CD4-positive, alpha-beta T cell treated with Interleukin-6 at 100 ng/mL for 8 hours (primary cell): ENCODE measurements at places on chromosomes 11 and 22.

- DNase-seq: peak; percentile 86
These were observed 12.9 kb upstream of the SYTL2 start for GRCh38 chr11:85823816-85824215.

GRCh38 chr22:37996515-37997246 lies 12.3 kb upstream of the SOX10 start:
- DNase-seq: no peak

- no peak for DNase-seq
These were observed 27.1 kb upstream of the TOP3B start for GRCh38 chr22:22009661-22010060.

- DNase-seq: no peak
These were observed 21.7 kb upstream of the PICK1 start for GRCh38 chr22:38035530-38035885.

DNA sequence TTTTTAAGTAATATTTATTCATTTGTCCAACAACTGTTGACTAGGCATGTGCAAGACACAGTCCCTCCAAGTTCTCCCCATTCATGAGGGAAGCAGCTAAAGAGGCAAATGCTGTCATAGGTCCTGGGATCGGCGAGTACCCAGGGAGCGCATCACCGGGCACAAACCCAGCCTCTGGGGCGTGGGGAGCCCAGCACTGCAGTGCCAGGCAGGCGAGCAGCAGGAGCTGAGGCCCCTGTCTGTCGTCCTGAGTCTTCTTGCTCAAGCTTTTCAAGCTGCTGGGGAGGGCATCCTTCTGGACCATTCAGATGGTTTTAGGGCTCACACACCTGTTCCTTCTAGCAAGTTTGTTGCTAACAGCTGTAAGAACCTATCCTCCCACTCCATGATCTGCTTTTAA lies 62.1 kb downstream of the PPFIA1 start:
- DNase-seq: no peak

GRCh38 chr22:29658176-29658575 lies 54.7 kb downstream of the NF2 start:
- DNase-seq: no peak

DNA sequence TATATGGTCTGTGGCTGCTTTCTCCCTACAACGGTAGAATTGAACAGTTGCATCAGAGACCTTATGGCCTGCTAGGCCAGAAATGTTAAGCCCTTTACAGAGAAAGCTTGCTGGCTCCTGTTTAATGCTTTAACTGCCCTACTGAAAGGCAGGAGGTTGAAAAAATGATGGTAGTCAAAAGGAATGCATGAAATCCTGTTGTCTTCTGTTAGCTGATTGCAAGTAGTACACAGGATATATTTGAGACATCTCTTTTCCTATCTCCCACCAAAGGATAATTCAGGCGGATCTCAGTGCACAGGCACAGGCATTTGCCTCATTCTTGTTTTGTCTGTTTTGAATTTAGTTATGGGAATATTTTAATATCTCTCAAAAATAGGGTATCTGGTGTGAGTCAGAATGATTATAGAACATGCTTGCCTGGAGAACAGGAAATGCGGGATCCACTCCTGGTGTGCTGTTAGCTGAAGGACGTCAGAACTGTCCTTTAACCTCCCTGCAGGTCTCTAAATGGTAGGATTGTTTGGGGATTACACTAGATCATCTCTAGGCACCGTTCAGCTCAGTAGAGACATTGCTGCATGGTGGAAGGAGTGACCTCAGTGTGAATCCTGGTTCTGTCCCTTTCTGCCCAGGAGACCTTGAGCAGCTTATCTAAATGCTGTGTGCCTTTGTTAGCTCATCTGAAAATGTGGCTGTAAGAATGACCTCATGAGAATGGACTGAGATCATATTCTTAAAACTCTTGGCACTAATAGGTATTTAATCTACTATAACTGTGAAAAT lies 49.5 kb downstream of the PACS1 start:
- DNase-seq: no peak

GRCh38 chr22:32348031-32348611 lies 9.5 kb upstream of the RFPL3 start:
- no peak for DNase-seq

- DNase-seq: no peak
These were observed 13.6 kb downstream of the P2RY6 start for GRCh38 chr11:73285721-73286120.

GRCh38 chr11:115298300-115299012 lies 205.8 kb downstream of the CADM1 start:
- no peak for DNase-seq

GRCh38 chr11:10317776-10318526 lies 13.1 kb downstream of the ADM start:
- DNase-seq: no peak

- DNase-seq: no peak
These were observed 16.9 kb upstream of the ALX4 start for GRCh38 chr11:44326615-44327475.

DNA sequence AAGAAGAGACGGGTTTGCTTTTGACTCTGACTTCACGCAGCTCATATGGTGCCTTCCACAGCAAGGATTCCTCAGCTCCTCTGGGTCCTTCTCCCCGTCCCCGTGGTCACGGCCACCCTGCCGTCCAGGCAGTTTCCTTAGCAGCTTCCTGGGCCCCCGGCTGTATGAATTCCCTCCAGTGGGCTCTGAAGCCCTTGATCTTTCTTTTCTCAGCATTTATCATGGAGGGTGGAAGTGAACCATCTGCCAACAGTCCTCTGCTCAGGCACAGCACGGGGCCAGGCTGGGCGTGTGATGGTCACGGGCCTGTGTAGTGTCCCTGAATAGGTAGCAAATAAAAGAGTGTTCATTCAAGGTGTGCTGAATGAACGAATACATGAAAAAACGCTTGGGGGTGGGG lies 782.4 kb downstream of the BRD1 start:
- no peak for DNase-seq

DNA sequence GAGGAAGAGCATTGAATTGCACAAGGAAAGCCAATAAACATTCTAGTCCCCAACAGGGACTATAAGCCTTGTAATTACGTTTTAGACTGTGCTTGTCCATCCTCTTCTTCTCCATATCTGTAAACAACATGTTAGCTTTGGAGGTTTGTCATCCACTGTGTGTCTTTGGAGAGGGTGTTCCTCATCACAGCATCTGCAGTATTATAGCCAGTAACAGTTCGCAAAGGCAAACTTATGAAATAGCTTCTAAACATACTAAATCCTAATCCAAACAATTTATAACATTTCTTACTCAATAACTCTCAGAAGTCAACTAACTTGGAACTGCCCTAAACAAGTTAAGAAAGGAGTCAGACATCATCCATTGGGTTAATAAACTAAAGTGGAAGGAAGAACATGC lies 10.3 kb upstream of the BDNF start:
- DNase-seq: no peak

GRCh38 chr22:32809786-32810554 lies 8.5 kb downstream of the TIMP3 start:
- no peak for DNase-seq

- DNase-seq: no peak
These were observed 51.7 kb downstream of the ZBTB16 start for GRCh38 chr11:114110952-114111947.

- DNase-seq: no peak
These were observed 10.8 kb downstream of the TRIM66 start for GRCh38 chr11:8671651-8672062.
